ENCODE measurements at places on chromosomes 12 and 14.

GRCh38 chr12:62328296-62328921 lies 68.2 kb downstream of the USP15 start:
- no peak for DNase-seq

- no peak for DNase-seq
Observed at GRCh38 chr14:95037273-95037672, 120.1 kb downstream of the DICER1 start.

- no peak for DNase-seq
Observed at GRCh38 chr14:30988509-30988908, 36.9 kb upstream of the AP4S1 start.

DNA sequence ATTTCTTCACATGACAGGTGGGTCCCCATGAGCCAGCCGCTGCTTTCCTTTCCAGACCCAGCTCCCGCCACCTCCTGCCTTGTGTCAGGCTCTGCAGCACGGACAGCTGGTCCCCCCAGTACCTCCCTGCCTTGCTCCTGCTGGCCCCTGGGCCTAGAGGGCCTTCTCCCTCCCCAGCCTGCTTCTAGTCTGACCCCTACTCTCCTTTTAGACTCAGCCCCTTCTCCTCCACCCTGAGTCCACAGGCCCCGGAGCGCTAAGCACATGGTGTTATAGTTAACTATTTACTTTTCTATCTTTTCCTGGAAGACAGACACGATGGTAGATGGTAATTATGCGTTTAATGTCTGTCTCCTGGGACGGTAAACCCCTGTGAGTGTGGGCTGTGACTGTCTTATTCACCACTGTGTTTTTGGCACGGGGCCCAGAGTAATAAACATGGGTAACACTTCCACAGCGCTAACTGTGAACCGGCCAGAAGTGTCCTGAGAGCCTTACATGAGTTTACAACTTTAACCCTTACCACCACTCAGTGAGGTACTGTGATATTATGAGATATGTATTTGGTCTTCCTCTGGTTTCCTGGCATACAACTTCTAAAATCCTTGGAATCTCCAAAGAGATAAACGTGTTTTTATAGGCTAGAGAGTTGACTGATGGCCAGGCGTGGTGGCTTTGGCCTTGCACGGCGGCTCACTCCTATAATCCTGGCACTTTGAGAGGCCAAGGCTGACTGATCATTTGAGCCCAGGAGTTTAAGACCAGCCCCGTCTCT lies 41.2 kb downstream of the DGLUCY start:
- DNase-seq, result no peak

GRCh38 chr14:53553221-53553620 lies 400.1 kb upstream of the DDHD1 start:
- no peak for DNase-seq

DNA sequence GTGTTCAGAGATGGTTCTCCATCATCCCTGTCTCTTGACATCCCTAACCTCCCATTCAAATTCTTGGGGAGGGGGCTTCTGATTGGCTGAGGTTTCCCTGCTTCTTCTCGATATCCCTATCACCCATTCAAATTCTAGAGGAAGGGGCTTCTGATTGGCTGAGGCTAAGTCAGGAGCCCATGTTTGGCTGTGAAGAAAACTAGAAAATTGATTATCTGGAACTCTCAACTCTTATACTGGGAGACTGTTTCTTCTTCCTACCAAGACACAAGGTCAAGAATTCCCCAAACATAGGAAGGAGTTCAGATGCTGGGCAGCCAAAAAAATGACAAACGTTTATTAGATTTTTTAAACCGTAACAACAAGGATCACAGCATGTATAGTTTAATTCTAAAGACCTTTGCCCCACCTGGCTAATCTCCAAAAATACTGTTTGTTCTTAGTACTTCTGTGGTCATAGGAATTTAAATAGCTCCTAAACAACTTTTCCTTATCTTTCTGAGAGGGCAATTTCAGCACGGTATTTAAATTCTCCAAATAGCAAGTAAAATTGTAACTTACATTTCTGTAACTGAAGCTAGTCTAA lies 26.4 kb downstream of the SPIC start:
- no peak for DNase-seq

DNA sequence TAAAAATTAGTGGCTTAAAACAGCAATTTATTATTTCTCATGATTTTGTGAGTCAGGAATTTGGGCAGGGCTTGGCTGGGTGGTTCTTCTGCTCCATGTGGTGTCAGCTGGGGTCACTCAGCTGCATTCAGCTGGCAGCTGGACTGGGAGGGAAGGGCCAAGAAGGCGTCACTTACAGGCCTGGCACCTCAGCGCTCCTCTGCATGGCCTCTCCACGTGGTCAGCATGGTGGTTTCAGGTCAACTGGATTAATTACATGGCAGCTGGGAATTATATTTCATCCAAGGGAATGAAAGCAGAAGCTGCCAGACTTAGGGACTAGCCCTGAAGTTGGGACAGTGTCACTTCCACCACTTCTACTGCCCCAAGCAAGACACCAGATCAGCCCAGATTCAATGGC lies 27.5 kb upstream of the IRF2BPL start:
- no peak for DNase-seq

DNA sequence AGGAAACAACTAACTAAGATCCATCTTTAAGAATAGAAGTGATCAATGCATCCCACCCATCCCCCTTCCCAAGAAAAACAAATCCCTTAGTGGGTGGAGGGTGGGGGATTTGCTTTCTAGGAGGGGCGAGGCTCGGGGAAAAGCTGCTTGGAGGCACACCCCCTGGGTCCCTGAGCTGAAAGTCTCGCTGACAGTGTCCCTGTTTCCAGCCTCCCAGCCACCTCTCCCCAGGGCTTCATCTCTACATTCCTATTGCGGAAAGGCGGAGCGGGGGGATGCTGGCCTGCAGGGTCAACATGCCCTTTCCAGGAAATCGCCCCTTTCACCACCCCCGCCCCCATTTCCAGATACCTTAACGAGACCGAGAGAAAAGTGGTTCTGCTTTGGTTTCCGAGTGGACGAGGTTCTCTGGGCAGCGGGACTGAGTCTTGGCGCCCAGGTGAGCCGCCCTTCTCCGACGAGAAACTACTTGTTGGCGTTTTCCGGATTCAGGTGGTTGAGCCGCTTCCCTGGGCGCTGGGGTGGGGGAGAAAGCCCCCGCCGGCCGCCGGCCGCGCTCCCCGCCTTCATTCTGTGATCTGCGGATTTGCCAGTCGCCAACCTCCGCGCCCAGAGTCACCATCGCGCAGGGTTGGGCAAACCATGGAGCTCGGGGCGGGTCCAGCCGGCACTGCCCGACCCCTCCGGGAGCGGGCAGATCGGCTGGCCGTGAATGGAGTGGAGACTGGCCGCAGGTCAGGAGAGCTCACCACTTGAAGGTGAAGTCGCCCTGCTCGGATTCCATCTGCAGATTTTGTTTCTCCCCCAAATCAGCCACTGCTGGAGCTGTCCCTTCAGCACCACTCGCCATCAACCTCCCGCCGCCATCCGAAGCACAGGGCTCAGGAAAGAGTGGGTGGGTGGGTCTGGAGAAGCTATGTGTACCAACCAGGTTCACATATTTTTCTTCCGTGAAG lies 505 bp downstream of the KCNC2 start:
- DNase-seq, result no peak
